GM23248 (cell line): ENCODE measurements at places on chromosomes 11 and 22.

DNA sequence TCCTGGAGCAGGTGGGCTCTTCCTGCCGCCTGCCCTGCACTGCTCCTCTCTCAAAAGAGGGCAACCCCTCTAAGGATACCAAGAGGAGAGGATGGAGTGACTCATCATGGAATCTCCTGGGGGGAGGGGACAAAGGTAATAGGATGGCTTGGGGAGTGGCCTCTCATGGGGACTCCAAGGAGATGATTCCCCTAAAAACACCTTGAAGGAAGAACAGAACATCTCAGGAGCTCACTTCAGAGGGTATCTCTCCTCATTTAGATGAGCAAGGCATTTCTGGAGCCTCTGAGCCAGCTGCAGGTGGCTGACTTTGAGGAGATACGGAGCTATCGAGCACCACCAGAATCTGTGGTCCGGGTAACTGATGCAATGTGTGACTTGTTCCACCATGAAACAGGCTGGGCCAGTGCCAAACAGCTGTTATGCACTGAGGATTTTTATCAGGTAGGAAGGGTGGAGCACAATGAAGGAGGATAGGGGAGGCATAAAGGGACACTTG, 40.2 kb downstream of the RRP8 start:
- DNase-seq, result no peak

GRCh38 chr11:69940246-69940610, 121.0 kb upstream of the FGF3 start:
- DNase-seq, result no peak

DNA sequence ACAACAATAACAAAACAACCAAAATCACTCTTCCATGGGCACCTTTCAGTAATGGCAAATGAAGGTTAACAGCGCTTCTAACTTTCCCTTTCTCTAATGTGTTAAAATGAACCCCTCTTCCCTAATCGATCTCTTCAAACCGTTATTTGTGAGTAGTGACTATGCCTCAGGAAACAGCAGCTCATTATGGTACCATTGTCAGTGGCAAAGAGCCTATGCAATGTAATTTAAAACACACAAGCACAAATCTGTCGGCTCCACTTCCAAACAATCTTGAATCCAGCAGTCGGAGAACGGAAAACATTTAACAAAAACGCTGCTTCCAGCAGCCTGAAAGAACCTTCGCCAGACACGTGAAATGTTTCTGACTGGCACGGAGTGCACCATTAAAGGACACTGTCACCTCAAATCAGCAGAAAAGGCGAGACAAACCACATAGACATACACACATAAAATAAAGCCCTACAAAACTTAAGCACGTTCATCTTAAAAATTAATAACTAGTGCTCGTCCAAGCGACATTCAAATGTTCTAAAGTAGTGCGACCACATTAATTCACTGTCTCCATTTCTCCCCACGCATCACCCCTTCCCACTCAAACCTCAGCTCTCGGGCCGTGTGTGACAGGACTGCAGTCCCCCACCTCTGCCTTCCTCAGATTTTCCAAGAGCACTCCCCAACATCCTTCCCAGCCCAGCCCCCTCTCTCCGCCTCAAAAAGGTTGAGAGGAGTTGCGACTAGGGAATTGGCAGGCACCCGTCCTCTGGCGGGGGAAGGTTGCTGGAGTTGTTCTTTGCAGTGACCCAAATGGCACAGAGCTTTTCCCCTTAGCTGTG, 748 bp downstream of the RAB30 start:
- peak; percentile 53 for DNase-seq

- no peak for DNase-seq
Observed at GRCh38 chr11:82405421-82405820, 328.2 kb downstream of the FAM181B start.

DNA sequence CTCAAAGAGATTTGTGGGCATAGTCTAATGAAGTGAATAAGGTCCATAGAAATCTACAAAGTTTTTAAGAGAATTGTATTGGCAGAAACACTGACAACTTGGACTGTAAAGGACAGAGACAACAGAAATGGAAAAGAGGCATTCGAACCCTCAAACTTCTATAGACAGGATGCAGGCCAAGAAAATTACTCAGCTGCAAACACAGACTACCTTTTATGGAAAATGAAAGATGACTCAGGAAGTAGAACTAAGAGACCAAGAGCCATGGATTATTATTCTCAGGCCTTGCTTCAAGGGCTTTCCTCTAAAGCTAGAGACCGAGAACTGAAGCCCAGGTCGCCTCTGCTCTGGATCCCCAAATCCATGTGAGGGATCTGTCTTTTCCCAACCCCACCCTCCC, 3.8 kb upstream of the PELI3 start:
- DNase-seq, result no peak
